Dermis microvascular lymphatic vessel endothelial cell (primary cell): ENCODE measurements at places on chromosomes 16 and 17.
A peak's percentile ranks its signal among the peaks of the same experiment; 100 is the strongest.

- DNase-seq: no peak
Observed at GRCh38 chr16:88437367-88437964, 15.6 kb upstream of the ZFPM1 start.

GRCh38 chr16:63415014-63415413 lies 1378.8 kb upstream of the CDH8 start:
- no peak for DNase-seq

DNA sequence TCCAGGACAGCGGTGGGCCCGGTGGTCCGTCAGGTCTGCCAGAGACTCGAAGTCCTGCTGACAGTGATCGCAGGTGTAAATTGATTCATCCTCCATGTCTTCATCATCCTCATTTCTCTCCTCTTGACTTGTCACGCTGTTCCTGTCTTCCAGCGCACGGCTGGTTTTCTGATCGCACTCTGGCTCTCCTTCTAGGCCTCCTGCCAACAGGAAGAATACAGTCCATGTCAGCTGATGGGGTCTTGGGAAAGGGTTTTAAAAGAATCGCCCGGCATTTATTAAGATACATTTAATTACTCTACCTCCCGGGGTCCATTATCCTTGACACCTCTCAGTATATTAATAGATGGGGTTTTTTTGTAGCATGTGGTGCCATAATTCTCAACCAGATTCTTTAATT lies 125.1 kb downstream of the ZNF423 start:
- no peak for DNase-seq

- DNase-seq: no peak
Observed at GRCh38 chr16:77183137-77183536, 7.9 kb upstream of the MON1B start.

- DNase-seq: no peak
Observed at GRCh38 chr16:73735954-73736353, 560.7 kb upstream of the PSMD7 start.

DNA sequence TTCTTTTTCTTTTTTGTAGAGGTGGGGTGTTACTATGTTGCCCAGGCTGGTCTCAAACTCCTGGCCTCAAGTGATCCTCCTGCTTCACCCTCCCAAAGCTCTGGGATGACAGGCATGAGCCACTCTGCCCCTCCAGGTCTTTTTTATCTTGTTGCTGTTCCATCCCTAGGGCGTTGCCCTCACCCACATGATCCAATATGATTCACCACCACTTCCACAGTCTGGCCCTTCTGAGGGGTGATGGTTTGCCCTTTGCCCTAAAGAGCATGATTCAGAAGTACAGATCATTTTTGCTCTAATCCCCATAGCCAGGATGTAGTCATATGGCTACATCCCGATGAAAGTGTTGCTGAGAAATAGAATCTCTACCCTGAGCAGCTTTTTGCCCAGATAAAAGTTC lies 18.8 kb downstream of the STX4 start:
- DNase-seq: peak; percentile 61

DNA sequence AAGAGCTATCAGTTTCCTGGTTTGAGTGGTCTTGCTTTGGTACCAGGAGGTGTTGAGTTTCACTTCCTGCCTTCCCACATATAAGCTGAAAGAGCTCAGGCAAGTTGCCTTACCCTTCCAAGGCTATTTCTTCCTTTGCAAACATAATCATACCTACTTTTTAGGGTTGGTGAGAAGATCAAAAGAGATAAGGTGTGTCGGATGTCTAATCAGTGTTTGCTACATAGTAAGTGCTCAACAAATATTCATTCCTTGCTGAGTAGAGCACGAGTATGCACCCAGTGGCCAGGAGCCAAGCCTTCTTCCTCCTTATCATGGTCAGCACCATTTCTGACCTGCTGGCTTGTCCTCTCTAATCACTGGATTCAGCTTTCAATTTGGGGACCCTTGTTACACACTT lies 12.7 kb upstream of the TMEM98 start:
- DNase-seq: no peak

- DNase-seq: no peak
Observed at GRCh38 chr16:56999409-57000270, 10.3 kb downstream of the NLRC5 start.

DNA sequence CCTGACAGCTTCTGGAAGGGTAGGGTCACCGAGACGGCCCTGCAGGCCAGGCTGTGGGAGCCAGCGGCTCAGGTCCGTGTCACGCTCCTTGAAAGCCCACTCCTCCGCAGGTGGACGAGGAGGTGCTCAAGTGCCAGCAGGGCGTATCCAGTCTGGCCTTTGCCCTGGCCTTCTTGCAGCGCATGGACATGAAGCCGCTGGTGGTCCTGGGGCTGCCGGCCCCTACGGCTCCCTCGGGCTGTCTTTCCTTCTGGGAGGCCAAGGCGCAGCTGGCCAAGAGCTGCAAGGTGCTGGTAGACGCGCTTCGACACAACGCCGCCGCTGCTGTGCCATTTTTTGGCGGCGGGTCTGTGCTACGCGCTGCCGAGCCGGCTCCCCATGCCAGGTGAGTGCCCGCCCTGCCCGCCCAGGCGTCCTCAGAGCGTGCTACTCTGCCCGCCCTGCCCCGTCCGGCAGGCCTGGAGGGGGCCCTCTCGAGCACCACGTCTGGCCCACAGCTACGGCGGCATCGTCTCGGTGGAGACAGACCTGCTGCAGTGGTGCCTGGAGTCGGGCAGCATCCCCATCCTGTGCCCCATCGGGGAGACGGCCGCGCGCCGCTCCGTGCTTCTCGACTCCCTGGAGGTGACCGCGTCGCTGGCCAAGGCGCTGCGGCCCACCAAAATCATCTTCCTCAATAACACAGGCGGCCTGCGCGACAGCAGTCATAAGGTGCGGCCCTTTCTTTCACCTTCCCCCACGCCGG lies 1.3 kb downstream of the NAGS start:
- DNase-seq: no peak

DNA sequence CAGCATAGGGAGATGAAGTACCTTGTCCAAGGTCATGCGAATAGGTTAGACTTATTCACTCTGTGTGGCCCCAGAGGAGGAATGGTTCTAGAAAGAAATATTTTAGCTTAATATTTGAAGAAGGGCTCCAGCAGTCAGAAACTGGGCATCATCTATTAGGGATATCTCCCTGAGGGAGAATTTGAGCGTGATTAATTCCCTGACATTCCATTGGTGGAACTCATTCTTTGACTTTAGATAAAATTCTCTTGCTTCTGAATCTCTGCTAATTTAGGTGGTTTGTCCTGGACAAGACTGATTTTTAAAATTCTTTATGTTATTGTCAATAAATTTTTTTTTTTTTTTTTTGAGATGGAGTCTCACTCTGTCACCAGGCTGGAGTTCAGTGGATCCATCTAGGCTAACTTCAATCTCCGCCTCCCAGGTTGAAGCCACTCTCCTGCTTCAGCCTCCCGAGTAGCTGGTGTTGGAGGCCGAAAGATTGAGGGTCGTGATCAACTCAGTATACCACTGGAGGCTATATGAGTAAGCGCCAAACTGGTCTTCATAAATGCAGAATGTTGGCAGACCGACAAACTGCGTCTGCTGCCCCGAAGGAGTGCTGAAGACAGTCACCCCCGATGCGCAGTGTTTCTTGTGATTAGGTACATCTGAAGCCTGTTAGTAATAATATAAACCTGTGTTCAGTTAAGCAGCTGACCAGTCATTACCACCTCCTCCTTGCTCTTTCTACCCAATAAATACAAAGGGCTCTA lies 267.9 kb upstream of the HSBP1 start:
- no peak for DNase-seq

DNA sequence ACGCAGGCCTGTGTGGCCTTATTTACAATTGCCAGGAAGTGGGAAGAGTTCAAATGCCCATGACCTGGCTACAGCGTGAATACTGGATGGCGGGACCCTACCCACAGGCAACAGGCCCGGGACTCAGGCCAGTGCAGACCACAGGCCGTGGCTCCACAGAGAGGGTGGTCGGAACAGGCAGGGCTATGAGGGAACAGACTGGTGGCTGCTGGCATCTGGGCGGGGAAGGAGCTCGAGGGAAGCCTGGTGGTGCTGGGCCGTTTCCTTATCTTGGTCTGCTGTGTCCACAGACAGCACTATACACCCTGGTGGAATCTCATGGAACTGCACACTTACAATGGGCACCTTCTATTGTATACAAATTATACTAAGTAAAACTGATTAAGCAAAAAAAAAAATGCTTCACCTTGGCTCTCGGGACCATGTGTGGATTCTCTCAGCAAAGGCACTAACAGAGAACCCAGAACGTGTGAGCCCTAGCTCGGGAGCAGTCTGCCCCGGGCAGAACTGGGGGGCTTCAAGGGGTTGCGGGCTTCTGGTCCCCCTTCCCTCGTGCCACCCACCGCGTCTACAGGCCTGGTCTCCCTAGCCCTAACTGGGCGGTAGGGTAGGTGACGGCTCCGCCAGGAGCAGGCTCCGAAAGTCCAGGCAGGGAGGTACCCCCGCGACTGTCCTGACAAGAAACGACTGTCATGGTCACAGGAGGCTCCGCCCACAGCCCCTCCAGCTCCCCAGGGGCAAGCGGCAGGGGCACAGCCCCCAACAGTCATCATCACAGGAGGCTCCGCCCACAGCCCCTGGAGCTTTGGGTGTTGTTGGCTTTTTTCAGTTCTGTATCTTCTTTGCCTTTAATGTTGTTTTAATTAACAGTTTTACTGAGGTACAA lies 21.8 kb downstream of the CEP131 start:
- DNase-seq: peak; percentile 43

GRCh38 chr17:7836596-7837407 lies 2.8 kb downstream of the KDM6B start:
- DNase-seq: peak; percentile 89

DNA sequence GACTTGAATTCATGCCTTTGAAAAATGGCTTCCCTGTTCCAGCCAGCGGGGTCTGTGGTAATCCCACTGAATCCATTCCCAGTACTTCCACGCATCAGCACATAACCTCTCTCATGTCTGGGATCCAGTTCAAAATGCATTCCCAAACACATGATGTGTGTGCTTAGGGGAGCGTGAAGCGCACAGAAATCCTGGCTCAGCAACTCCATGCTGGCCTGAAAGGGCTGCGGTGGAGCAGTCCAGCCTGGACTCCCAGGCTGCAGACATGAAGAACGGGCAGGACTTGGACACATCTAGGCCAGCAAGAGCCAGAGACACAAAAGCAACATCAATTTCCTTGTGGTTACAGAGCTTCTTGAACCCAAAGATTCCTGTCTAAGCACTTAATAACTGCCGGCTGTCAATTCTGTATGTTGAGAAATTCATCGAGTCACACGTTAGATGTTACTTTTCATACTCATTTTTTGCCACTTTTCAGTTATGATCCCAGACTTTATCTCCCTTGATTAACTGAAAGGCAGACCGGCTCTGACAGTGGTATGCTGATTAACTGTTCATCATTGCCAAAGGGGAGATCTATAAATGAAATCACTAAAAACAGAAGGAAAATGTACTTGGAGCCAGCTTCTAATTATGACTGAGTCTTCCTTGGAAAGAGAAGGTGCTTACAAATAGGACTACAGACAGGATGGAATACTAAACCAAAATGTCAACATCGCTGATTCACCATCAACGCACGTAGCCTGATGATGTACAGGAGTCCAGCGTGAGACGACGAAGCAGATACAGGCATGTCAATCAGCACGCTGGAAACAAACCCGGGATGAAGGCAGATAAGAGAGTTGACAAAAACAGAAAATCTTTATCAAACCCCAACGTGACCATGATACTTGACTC lies 23.0 kb downstream of the NSMCE1 start:
- DNase-seq: peak; percentile 93

GRCh38 chr17:75834928-75835653 lies 9.1 kb downstream of the UNC13D start:
- DNase-seq: no peak

GRCh38 chr17:75777296-75777922 lies 7.2 kb upstream of the UNK start:
- no peak for DNase-seq

DNA sequence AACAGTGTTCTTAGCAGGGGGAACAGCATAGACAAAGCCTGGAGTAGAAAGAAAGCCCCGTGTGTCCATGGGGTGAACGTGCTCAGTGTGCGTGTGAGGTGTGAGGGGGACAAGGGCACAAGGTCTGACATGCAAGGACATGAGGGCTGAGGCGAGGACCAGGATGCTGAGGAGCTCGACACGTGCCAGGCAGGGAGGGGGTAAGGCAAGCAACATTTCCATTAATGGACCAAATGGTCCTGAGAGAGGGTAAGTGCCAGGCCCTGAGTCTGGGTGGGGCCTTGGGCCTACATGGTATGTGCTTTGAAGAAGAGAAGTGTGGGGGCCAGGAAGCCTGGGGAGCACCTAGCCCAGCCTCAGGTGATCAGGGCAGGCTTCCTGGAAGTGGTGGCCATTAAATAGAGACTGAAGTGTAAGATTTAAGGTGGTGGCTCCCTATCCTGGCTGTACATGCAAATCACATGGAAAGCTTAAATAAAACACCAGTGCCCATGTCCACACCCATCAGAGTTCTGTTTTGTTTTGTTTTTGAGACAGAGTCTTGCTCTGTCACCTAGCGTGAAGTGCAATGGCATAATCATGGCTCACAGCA lies 29.3 kb downstream of the ADCY7 start:
- DNase-seq: no peak

GRCh38 chr16:12468552-12468951 lies 335.1 kb downstream of the CPPED1 start:
- no peak for DNase-seq

DNA sequence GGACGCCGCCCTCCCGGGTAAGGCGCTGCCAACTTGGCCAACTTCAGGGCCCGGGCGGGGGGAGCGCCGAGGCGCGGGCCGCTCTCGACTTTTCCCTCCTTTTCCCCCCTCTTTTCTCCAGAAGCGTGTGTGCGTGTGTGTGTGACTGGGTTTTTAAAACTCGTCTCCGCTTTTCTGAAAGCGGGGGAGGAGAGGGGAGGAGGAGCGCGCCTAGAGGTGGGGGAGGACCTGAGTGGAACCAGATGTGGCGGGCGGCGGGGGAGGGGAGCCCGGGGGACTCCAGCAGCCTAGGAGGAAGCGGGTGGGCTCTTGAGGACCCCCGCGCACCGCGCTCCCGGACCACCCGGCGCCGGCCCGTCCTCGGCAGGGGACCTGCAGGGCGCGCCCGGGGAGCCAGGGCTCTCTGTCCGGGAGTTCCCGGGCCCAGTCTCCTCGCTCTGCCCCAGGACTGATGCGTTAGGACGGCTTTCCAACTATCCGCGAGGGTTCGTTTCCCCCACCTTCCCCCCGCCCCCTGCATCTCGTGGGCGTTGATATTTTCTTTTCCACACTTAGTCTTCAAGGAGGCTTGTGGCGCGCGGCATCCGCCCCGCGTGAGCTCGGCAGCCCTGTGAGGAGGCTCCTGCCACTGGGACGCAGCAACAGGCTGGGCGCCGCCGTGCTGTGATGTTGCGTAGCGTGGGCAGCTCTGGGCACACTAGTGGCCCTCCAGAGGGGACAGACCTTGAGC lies 599 bp downstream of the MRC2 start:
- DNase-seq: no peak

DNA sequence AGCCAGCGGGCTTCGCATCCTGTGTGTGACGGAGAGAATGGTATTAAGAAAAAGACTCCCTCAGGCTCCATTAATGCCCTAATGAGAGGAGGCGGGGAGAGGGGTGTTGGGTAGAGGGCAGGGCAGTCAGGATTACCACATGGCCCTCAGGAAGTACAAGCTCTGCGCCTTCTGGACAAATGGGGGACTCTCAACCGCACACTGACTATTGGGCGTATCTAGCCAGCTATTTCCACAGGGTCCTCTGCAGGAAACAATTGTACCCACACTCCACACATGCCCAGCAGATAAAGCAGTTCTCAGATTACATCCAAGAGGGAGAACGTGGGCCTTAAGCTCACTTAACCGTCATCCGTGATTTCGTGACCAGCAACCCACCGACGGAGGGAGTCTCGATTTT lies 14.7 kb downstream of the NXN start:
- DNase-seq: no peak

- DNase-seq: peak; percentile 48
Observed at GRCh38 chr16:4272114-4272956, 488 bp downstream of the TFAP4 start.

GRCh38 chr17:44177640-44178039 lies 7.1 kb downstream of the ASB16 start:
- no peak for DNase-seq
